B cell (primary cell): ENCODE measurements at places on chromosomes 2 and 18.

- peak; percentile 59 for DNase-seq
These were observed 105.1 kb downstream of the TPO start for GRCh38 chr2:1518331-1518803.

DNA sequence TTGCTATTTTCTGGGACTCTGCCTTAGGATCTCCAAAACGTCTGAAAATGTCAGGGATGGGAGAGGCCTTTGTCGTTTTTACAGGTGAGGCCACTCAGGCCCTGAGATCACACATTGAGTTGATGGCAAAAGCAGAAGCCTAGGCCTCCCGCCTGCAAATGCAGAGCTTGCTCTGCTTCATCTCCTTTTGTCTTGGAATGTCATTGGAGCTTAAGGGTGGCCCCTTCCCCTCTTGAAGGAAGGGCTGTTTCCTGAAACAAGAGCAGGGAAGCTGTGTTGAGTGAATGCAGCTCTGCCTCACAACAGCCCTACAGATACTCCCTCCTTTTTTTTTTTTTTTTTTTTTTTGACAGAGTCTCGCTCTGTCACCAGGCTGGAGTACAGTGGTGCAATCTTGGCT lies 123.5 kb downstream of the GLI2 start:
- DNase-seq = no peak

GRCh38 chr2:166337932-166338331 lies 37.8 kb downstream of the SCN9A start:
- DNase-seq = no peak

DNA sequence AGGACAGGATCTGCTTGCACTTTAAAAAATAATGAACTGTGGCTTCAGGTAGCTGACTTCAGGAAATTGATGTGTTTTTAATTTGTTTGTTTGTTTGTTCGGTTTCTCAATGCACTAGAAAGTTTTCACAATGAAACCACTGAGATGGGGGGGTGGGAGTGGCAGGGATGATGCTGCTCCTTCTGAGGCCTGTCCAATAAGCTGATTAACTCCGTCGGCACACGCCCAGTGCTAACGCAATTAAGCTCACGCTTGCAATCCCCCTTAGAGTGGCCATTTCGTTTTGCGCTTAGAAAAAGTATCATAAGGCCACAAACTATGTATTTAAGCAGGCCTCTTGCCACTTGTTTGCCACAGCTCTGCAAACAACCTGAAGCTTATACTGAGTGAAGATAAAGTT lies 12.5 kb upstream of the GPR39 start:
- DNase-seq = no peak

DNA sequence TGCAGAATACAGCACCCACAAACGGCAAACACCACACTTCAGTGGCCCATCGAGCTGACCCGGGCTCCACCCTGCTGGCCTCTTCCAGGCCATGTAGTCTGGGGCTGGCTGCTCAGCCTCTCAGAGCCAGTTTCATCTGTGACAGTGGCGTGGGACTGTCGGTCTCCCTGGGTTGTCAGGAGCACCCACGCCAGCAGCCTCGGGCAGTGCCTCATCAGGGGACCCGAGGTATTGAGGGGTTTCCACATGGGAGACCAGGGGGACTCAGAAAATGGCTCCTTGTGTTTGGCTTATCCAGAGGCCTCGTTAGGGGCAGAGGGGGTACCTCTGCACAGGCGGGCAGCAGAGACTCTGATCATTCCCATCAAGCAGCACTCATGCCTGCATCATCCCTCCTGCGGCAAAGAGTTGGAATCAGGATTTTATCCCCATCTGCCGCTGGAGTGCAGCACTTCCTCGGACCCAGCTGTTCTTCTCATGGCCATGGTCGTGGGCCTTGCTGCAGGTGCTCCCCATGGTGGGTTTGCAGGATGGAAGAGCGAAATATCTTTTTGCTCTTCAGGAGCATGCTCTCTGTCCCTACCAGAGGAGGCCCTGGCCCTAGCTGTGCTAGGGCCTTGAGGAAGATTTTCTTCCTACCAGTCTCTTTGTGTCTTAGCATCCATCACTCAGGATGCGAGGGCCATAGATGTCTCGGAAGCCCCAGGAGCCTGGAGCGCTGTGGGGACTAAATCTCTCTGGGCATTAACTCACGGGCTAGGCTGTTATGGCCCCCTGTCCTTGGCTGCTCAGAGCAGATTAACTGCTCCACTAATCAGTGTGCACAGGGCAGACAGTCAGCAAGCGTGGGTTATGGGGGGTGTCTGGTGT lies 100.8 kb downstream of the CLIP4 start:
- no peak for DNase-seq

DNA sequence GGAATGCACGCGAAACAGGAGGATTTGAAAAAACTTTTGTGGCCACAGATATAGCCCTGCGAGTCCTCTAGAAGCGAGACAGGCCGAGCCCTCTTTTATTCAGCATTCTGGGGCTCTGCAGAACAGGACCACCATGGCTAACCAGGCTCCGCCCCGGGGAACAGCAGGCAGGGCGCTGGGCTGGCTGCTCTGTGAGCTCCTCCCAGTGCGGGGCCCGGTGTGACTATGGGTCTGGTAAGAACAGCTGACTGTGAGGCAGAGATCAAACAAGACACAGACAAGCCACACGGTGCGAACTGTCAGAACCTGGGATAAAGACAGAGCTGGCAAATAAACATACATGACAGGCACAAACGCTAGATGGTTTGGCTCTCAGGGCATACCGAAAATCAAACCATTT lies 15.5 kb downstream of the PXDN start:
- DNase-seq = no peak

DNA sequence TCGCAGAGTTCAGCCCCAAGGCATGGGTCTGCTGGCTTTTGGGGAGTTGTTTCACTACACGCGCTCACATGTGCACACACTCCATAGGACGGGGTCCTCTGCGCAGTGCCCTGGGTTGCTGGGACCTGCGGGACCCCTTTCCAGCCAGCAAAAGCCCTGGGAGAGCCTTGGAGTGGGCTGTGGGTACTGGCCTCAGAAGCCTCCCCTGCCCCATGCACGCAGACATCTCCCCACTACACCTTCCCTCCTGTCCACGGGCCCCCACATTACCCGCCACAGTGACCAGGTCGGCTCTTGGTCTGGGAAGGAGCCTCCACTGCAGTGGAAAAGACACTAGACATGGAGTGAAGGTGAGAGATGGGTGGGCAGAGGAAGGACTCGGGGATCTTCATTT lies 48.5 kb downstream of the FAM168B start:
- no peak for DNase-seq

GRCh38 chr18:63079114-63079513 lies 240.5 kb downstream of the BCL2 start:
- peak; percentile 56 for DNase-seq

DNA sequence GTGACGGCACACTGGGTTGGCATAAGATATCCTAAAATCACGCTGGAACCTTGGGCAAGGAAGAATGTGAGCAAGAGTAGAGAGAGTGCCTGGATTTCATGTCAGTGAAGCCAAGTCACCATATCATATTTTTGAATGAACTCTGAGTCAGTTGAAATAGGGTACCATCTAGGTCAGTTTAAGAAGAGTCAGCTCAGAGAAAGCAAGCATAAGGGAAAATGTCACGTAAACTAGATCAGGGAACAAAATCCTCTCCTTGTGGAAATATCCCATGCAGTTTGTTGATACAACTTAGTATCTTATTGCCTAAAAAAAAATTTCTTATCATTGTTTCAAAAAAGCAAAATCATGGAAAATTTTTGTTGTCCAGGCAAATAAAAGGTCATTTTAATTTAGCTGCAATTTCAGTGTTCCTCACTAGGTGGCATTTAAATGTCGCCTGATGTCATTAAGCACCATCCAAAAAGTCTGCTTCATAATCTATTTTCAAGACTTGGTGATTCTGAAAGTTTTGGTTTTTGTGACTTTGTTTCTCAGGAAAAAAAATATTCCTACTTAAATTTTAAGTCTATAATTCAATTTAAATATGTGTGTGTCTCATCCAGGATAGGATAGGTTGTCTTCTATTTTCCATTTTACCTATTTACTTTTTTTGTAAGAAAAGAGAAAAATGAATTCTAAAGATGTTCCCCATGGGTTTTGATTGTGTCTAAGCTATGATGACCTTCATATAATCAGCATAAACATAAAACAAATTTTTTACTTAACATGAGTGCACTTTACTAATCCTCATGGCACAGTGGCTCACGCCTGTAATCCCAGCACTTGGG lies 19.6 kb downstream of the RSAD2 start:
- peak; percentile 45 for DNase-seq

DNA sequence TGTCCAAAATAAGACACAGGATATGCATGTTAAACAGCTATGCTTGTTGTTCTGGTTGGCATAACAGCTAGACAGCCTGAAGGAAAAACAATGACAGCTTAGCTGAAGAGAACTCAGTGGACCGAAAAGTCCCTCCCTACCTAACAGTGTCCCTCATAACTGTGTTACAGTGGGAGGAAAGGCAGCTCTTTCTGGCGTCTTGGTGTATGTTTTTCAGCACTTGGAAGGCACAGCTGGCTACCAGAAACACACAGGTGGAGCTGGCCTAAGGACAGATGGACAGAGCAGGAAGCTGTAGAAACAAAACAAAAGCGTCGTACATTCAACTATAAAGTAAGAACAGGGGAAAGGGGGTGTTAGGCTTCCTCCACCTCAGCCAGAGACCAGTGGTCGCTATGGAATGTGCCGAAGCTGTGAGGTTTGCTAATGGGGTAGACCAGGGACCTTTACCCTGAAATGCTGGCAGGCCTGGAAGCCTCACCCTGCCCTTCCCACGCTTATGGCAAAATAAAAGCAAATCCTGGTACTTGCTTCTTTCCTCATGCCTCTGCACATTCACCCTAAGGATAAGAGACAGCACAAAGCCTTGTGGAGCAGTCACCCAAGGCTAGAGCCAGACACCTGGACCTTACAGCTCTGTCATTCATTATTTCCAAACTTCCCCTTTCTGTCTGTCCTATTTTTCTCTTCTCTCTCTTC lies 103.5 kb upstream of the TRIB2 start:
- peak; percentile 50 for DNase-seq
